Regular cardiac myocyte (primary cell): ENCODE measurements at places on chromosomes 1 and 21. TPM values are rescaled to one million over a fixed set of nuclear protein-coding genes. Genes with fewer than 3 reads are reported as not detected.

SLC44A5 gene
- total RNA-seq, result 0.38 and 0.56 TPM in 2 replicates

FMO4 gene
- total RNA-seq, result 0.96 and 3.9 TPM in 2 replicates

PLXNA2 gene
- 3.4 and 8.4 TPM in 2 replicates for total RNA-seq

COL8A2 gene
- total RNA-seq, result 0.58 and 2.0 TPM in 2 replicates

KANK4 gene
- not detected in 2 replicates for total RNA-seq

NR5A2 gene
- under 0.01 and 0.19 TPM in 2 replicates for total RNA-seq

GNAT2 gene
- total RNA-seq, result under 0.01 TPM in 2 replicates
